ENCODE measurements at places on chromosomes 12 and 14.

GRCh38 chr14:52015411-52016030 lies 26.2 kb downstream of the RTRAF start:
- no peak for DNase-seq

DNA sequence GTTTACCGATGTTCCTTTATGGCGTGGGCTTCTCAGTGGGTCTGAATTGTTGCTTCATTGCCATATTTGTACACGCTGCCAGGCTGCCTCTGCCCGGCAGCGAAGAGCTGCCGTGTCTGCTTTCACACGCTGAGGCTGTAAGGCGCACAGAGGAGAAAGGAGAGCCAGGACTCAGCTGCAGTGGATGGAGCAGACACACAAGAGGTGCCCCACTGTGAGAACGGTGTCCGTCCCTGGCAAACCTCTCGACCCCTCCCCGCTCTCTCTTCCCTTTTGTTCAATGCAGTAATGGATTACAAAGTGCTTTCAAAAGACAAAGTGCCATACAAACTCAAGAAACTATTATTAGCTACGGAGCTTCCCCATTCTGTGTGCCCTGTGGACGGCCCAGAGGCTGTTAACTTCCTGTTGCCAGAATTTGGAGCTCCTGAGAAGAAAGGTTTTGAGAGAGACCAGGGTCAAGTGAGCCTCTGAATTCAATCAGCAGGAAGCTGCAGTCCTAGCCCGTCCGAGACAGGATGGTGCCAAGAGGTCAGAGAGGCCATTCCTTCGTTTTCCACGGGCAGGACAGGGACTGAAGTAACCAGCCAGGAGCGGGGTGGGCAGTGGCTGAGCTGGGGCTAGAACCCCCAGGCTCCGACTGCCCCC lies 15.8 kb downstream of the CCND2 start:
- no peak for DNase-seq

GRCh38 chr12:15323480-15323879 lies 1.2 kb downstream of the PTPRO start:
- DNase-seq: no peak

- no peak for DNase-seq
Observed at GRCh38 chr12:19671695-19672094, 232.4 kb downstream of the AEBP2 start.

GRCh38 chr12:78385541-78385940 lies 479.0 kb upstream of the SYT1 start:
- DNase-seq: no peak

DNA sequence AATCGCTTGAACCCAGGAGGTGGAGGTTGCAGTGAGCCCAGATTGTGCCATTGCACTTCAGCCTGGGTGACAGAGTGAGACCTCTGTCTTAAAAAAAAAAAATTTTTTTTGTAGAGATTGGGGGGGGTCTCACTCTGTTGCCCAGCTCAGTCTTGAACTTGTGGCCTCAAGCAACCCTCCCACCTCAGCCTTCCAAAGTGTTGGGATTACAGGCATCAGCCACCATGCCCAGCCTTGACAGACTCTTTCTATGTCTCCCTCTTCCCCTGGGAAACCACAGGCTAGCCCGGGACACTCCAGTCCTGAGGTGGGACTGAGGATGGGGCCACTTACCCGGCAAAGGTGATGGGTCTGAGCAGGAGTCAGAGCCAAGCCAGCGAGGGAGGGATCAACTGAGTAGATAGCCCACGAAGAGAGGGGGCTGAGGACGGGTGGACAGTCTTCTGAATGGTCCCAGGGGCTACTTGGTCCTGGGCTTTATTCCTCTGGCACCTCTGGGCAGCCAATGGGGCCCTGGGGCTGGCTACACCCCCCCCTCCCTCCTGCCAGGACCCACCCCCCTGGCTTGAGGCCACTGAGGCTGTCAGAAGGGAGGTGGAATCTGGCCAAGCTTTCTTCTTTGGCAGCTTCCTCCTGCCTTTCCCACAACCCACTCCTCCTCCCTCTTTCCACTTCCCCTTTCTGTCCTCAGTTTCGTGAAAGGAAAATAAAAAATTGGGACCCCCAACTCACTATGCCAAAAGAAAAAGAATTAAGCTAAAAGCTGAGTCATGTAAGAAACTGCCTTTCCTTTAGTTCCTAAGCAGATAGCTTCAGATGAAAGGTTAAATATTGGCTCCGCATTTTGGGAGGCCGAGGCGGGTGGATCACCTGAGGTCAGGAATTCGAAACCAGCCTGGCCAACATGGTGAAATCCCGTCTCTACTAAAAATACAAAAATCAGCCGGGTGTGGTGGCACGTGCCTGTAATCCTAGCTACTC lies at the start of gene SDS:
Gene SDS, minus strand, starts transcription at position 453 of the 981 bp plus-strand sequence. CDS start 4,179 bp downstream, outside the sequence.
- DNase-seq: no peak

DNA sequence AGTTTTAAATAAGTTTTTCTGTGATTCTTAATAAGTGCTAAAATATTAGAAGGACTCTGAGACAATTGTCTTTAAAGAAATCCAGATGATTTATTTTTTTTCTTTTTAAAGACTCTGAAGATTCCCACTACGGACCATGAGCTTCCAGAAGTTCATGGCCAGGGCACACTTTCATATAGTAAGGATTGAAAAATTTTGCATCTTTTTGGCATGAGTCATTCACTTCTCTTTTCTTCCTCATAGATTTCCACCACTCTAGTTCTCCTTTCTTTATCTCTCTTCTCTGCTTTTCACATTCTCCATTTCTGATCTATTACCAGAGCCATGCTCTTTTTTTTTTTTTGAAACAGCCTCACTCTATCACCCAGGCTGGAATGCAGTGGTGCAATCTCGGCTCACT lies 385.8 kb downstream of the FLRT2 start:
- DNase-seq: no peak

- no peak for DNase-seq
Observed at GRCh38 chr12:90951432-90952105, 3.4 kb downstream of the CCER1 start.

DNA sequence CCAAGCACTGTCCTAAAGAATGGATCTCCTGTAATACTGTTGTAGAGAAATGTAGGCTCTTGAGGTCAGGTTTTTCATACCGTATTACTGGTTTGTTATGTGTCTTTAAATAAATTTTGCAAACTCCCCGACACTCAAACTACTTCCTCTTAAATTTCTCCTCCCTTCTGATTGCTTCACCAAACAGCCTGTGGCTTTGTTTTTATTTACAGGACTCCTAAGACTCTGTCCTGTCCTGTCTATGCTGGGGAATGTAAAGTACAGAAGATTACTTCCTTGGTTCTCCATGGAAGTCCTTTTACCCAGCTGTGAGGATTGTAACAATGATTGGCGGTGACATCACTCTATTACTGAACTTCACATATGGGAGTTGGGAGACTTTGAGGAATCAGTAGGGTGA lies 873.5 kb downstream of the DIO2 start:
- no peak for DNase-seq

DNA sequence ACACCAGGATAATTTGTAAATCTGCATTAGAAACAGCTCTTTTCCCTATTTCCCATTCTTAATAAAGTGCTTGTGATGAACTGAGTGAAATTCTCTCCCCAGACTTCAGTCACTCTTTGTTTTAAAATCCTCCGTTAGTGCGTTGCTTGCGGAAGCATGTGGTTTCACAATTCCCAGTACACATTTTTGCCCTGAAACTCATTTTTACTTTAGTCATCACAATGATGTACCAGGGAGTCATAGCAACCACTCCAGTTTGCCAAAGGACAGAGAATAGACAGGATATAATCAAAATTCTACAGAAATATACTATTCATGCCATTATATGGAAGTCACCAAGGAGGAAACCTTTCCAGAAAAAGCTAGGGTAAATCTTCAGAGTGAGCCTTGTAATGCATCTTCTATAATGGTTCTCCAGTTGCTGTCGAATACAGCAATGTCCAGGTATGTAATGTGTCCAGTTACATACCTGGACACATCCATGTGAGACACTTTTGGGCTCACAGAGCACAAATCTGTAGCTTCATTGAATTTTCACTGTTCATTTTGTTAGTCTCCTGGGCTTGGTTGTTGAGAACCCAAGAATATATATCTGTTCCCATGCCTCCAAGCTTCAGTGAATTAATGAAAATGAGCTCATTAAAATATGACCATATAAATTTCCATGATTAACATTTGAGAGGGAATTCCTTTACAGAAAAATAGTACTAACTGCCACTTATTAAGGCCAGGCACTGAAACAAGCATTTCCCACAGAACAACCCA lies 57.8 kb downstream of the GPR135 start:
- DNase-seq: no peak

DNA sequence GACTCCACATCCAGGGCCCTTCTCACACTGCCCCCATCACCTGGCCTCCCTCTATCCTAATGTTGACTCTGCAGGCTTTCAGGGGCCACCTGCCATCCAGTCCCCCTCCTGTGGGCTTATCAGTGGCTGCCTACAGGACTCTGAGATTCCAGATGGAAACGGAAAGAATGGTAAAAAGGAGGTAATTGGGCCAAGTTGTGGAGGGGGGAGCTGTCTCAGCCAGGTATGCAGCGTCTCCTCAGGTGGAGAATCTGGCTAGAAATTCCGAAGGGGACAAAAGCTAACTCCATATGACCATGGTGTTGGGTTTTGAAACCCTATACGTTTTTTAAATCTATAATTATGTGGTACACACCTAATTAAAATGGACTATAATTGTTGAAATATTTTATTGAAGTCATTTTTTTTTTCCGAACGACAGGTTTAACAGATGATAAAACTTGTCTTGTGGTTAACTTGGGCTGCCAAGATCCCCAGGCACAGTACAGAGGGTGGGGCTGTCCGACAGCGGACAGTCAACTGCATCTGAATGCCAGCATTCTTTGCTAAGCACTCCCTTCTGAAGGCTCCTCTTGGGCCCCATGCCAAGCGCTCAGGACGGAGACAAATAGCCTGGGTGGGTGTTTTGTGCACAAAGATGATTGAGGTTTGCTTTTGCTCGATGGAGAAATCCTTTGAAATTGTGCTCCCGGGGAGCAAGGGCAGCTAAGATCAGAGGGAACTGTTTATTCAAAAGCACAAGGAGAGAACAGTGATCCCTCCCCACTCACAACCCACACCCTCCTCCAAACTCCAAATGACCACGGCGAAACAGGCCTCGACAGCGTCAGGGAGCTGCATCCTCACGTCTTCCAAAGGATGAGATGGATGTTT lies 365.6 kb downstream of the BCL11B start:
- no peak for DNase-seq

GRCh38 chr12:63098851-63099250 lies 52.1 kb downstream of the AVPR1A start:
- no peak for DNase-seq

DNA sequence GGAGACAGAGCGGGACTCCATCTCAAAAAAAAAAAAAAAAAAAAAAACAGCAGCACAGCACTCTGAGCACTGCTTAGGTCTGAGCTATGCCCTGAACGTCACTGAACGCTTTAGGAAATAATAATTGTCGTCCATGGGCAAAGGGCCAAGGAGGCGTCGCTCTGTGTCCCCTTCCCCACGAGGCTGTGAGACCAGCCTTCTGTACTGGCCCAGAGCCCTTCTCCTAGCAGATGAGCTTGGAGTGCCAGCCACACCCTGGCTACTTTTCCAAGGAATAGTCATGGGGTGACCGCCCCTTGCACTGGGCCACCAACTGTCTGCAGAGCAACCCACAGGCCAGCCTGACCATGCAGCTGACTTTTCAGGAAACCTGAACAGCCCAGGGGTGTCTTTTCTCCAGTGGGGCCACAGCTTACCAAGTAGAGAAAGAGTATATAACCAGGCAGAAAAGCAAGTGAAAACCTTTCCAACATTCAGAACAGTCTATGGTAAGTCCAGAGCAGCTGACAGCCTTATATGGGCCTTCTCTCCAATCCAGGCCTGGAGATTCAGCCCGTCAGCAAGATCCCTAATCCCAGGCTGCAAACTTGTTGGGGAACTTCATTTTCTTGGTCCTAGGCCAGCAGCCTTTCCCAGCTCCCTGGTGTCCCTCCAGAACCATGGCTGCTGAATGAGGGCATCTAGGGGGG lies 28.5 kb downstream of the CD9 start:
- no peak for DNase-seq

DNA sequence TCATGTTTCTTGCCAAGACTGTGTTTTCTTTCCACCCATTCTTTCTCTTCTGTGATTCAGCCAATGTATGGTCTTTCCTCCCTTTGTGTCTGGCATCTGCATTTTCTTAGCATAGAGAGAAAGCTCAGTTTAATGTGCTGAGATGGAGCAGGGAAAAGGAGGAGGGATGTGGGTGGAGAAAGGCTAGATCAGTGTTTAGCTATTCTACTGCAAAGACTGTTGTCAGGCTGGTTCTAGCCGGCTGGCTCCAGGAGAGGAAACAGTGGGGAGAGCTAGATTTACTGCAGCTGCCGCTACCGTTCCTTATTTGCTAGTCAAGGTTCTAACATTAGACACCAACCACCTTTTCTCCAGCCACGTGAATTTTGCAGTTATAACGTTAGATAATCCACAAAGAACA lies 5.2 kb upstream of the RIMKLB start:
- DNase-seq: peak; percentile 68

- no peak for DNase-seq
Observed at GRCh38 chr14:60094306-60094897, 2.7 kb downstream of the PCNX4 start.

DNA sequence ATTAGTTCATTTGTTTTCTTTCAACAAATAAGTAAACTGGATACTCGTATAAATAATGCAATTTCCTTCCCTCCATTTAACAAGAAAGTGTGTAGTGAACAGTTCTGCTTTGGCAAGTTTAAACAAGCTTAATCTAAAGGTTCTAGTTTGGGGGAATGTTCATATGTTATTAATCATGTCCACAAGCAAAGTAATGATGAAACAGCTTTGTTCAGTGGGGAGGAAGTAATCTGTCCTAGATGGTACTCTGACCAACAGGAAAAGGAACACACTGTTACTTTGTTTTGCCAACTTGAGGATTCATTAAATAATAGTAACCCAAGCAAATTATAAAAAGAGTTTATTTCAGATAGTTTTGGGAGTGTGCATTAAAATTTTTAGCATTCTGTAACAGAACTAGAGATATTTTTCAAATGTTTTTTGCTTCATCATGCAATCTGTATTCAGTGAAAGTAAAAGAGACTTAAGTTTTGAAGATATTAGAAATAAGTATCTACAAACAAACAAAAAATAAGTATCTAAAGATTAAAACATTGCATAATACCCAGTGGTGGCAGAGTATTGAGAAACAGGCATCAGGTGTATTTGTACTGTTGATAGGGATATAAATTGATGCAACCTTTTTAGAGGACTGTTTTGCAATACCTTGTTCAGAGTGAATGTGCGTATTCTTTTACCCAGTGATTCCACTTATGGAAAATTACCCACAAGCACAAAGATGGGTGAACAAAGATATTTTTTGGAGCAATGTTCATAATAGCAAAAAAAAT lies 61.1 kb downstream of the RAB35 start:
- DNase-seq: no peak

DNA sequence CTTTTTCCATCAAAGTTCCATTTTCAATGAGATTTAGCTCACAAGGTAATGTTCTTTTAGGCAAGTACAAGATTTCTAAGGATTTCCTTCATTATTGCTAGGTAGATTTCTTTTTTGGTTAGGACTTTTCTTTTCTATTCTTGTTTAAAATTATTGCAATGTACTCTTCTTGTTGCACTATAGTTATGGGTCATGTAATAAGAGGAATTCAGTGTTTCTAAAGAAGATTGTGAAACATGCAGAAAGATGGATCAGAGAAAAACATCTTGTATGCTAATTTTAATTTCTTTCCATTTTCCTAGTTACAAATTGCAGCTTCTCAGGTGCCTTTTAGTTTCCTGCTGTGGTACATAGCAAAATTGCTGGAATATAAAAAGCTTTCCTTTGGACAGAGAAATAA lies 56.1 kb downstream of the BTG1 start:
- no peak for DNase-seq

GRCh38 chr12:47912556-47912955 lies 7.8 kb upstream of the VDR start:
- no peak for DNase-seq
